ENCODE measurements at places on chromosomes 7 and 10.

DNA sequence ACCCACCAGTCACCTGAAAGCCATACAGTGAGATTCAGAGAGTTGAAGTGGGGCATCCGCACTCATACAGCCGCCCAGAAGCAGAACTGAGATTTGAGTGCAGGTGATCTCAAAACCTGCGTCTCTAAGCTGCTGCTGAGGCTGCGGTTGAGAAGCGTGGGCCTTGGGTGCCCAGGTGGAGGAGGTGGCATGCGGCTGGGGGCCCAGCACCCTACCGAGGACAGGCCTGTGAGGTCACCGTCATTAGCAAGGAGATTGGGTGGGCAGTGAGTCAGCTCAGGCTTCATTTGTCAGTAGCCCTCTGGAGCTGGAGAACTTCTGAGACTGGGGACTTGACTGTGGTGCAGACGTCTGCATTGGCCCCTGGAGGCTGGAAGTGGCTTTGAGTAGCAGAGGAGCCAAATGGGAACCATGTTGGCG is 29.8 kb downstream of the ZMIZ1 start:
- DNase-seq, result no peak

DNA sequence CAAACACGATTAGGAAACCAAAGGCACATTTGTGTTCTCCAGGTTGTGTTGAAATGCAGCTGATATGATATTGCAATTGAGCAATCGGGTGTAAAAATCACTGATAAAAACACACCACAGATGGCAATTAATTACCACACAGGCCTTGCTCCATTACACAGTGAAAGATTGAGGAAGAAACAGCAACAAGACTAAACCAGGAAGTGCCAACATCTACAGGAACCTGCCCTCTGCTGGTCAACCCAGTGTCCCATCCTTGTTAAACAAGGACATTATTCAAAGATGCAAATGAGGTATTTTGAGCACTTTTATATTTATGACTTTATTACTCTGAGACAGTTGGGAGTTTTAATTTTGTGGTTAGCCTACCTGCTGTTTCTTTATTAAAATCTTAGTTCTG is 765.6 kb upstream of the GHITM start:
- peak; percentile 25 for DNase-seq

DNA sequence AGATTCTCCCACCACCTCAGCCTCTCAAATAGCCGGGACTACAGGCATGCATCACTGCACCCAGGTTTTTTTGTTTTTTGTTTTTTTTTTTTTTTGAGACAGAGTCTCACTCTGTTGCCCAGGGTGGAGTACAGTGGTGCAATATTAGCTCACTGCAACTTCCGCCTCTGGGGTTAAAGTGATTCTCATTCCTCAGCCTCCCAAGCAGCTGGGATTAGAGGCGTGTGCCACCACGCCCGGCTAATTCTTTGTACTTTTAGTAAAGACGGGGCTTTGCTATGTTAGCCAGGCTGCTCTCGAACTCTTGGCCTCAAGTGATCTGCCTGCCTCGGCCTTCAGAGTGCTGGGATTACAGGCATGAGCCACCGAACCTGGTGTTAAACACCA is 107.5 kb upstream of the KIF5B start:
- no peak for DNase-seq

DNA sequence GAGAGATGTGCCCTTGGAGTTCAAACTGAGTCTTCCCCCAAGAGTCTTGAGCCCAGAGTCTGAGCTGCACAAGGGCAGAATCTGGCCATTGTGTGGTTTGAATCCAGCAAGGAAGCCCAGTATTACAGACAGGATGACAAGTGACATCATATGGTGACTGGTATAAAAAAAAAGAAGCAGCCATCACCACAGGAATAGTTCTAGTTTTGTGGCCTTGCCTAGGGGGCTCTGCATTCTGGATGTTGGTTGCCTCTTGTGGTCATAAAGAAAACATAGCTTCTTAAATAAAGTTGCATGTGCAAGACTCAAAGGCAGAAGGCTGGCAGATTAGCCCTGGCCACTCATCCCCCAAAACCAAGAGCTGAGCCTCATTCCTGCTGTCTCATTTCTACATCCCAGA is 16.8 kb upstream of the LRRC72 start:
- no peak for DNase-seq

DNA sequence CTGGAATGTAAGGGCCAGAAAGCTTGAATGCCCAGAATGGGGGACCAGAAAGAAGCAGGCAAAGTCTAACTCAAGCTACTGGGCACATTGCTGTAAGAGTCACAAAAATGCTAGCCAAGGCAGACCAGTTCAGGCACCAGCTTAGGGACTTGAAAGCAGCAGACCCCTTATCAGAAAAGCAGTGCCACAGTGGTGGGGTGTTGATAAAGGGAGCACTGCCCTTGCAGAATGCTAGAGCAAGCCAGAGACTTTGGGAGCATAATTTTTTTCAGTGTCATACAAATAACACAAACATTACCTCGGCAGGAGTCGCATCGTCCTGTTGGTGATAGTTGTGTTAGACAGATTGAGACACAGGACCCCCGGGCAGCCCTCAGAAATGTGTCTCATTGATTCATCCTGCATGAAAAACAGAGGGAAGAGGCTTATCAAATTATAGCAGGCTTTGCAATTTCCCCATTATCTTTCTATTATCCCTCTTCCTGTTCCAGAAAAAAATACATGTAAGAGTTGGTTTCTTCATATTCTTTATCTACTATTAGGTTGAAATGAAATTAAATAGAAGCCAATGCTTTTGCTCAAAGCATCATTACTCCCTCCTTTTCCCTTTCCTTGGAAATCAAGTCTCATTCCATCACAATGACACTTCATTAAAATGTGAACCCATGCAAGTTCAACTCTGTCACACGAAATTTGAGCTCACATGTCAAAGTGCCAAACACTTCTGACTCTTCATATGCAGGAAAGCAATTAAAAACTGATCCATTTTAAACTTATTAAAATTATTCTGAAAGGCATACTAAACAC is 13.4 kb downstream of the LRRC17 start:
- DNase-seq, result no peak

- DNase-seq, result no peak
Observed at GRCh38 chr7:132856416-132856815, 225.5 kb downstream of the CHCHD3 start.
